NCI-H2081 treated with DMSO at 0.1 percent for 48 hours (cell line): ENCODE measurements at places on chromosomes 1 and 21.

- DNase-seq, result no peak
These were observed 2.1 kb downstream of the CLCC1 start for GRCh38 chr1:108961198-108961597.

GRCh38 chr1:31792541-31792940, 23.3 kb downstream of the SPOCD1 start:
- DNase-seq, result no peak

DNA sequence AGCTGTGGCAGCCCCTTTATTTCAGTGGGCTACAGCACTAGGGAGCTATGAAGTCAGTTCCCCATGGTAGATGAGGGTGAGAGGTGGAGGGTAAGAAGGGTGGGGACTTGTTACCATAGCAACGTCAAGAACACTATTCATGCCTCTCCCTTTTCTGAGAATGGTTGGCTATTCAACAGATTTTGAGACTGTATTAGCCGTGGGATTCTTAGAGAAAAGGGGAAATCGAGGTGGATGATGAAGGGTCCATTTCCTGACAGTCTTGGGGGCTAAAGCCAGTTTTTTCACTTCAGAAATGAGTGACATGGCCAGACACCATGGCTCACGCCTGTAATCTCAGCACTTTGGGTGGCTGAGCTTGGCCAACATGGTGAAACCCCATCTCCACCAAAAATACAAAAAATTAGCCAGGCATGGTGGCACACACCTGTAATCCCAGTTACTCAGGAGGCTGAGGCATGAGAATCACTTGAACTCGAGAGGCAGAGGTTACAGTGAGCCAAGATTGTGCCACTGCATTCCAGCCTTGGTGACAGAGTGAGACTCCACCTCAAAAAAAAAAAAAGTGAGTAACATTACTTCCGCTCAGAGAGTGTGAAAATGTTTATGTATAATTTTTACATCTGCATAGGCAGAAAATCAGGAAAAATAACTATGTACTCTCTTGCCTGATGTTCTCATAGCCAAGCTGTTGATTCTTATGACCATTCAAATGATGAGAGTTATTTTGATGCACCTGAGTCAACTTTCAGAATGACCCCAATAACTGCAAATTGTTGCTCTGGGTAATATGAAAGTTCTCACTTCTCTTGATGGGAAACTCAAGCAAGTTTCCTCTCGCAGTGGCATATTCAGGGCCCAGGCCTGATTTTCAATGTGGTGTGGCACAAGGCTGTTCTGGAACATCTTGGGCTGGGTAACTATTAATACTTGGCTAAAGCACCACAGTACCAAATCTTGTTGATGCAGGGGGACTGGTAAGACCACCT, 23.2 kb upstream of the RGSL1 start:
- no peak for DNase-seq

DNA sequence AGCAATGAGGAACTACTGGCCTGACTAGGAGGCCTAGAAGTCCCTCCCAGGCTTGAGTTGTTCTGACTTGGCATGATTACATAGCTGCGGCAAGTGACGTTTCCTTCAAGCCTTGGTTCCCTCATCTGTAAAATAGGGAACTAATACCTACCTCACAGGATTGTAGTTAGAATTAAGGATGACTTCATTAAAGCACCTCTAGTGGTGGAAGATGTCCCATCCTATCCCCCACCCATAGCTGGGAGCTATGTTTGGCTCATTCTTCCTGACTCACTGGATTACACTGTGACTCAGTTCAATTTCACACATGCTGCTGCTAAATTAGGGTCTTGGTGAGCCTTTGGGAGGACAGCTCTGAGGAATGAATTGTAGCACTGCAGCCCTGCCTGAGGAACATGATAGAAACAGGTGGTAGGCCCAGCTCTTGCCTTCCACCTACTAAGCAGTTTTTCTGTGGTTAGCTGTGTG, 6.0 kb upstream of the SHISA4 start:
- DNase-seq, result no peak

GRCh38 chr1:233060461-233060994, 110.1 kb downstream of the NTPCR start:
- DNase-seq, result no peak

DNA sequence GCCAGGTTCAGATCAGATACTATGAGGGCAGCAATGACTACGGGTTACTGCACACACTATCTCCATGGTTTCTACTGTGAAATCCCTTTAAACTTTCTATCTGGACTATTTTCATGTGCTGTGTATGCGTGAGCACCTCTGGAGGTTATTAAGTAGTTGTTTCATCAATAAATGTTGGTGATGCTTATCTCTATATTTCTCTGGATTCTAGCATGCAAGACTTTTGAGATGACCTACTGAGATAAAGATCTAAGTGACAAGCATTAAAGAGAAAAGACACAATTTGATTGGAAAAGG, 194.0 kb downstream of the NRIP1 start:
- no peak for DNase-seq

DNA sequence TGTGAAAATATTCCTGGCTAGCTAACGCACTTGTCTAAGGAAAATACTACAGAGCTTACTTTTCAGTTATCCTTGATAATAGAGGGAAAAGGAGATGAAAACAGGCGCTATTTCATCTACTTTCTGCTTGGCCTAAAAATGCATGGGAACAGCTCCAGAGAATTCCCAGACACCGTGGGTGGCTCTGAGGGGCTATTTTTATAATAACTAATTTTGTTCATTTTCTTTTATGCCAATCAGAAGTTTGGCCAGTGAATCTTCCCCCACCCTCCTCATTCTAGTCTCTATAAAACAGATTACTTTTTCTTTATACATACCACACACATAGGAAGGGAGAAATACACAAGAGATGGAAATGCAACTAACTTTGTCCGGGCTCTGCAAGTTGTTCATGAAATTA, 322.9 kb downstream of the SETD4 start:
- DNase-seq, result no peak

- DNase-seq, result no peak
These were observed 116.2 kb downstream of the HMCN1 start for GRCh38 chr1:185850366-185850765.

DNA sequence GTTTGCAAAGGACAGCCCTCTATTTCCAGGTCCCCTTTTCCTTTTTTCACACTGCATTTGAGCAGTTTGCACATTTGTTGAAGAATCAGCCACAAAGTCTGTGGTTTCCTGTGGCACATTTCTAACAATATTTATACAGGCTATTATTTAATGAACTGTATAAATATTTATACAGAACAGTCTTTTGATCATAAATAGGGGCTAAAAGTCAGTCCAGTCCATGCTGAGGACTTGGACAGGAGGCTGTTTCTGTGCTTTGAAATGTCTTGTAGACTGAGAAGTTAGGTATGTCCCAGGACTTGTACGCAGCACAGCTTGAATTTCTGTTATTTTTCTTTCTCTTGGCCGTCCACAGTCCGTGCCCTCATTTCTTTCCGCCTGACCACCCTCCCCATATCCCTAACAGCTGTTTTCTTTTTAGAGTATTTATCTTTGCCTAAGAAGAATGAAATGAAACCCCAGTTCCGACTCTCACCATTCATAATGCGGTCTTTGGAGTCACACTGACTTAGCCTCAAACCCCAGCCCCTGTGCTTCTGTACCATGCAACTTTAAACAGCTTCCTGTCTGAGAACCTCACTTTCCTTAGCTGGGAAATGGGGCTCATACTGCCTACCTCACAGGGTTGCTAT, 19.7 kb downstream of the FGGY start:
- no peak for DNase-seq

DNA sequence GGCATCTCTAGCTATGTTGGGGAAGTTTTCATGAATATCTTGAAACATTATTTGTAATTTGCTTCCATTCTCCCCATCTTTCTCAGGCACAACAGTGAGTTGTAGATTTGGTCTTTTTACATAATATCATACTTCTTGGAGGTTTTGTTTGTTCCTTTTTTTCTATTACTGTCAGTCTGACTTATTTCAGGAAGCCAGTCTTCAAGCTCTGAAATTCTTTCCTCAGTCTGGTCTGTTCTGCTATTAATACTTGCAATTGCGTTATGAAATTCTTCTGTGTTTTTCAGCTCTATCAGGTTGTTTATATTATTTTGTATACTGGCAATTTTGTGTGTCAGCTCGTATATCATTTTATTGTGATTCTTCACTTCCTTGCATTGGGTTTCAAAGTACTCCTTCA, 424.6 kb upstream of the PTBP2 start:
- no peak for DNase-seq

DNA sequence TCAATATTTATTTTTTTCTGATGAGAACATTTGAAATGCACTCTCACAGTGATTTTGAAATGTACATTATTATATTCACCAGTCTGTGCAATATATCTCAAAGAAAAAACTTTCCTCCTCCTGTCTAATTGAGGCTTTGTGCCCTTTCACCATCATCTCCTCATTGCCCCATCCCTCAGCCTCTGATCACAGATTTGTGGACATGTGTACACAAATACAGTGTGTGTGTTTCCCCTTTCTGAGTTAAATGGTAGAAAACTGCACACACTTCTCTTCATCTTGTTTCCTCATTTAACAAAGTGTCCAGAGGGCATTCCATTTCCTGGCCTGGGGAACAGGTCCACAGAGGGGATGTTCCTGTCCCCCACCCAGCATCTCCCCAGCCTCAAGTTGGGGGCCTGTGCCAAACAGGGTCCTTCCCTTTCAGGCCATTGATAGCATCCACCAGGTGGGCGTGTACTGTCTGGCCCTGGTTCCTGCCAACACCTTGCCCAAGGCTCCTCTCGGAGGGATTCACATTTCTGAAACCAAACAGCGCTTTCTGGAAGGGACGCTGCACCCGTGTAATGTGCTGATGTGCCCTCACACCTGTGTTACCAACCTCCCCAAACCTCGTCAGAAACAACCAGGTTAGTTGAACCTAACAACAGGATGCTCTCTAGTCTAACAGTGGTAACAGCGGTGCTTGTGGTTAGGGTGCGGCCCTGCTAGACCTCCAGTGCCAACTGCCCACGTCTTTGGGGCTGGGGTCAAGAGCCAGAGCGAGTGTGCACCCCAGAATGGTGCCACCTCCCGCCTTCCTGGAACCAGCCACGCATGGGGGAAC, 54.6 kb downstream of the S100B start:
- DNase-seq, result no peak

DNA sequence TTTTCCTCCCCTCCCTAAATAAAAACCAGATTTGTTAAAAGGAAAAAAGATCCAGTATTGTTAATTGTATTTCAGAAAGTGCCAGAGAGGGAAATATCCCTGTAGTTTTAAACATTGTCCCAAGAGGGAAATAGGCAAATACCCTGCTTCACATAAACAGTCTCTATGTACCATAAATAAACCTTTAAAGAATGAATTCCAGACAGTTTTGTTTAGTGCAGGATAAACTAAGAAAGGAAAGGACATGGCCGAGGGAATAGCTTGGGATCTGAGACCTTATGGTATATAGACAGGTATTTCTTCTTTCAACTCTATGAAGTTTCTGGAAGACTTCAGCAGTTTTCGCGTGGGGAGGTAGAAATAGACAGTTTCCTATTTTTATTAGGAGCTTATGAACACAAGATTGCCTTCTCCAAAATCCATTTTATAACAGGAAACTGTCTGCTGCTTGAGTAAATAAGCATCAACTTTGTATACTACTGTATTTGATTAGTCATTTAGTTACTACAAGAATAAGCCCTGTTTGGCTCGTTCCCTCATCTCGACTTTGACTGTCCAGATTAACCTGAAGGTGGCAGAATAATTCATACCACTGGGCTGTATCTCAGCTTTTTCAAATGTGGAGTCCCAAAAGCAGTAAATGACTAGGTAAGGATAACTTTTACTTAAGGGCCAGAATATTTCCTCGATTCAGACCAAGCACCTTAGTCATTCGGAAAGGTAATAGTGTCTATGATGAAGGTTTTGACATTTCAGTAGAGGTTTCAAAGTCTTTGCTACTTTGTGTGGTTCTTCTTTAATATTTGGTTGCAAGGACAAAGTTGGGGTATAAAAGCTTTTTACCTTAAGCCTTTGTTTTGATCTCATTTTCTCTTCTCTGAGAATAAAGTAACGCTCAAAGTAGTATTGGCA, 177.5 kb downstream of the VPS13D start:
- DNase-seq, result no peak

DNA sequence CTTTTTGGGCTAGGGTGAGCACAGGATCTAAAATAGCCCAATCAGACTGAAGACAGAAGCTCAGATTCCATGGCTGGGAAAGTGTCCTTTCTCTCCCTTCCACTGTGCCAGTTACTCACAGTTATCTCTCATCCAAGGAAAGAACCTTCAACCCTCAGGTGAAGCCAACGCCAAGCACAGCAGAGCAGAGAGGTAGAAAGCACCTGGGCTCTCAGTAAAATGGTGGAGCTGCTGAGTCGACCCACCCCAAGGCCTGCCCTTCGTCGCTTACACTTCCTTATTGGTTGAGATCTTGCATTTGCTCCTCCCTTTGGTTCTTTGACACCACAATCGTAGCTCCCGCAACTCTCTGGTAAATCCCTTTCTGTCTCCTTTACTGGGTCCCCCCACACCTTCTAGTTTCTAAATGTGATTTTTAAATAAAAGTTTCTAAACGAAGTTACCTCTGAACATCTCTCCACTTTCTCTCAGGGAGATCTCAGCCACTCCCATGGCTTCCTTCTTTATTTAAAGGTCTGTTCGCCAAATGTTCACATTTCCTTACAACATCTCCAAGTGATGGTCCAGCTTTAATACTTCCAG, 27.5 kb upstream of the SLC30A1 start:
- no peak for DNase-seq

DNA sequence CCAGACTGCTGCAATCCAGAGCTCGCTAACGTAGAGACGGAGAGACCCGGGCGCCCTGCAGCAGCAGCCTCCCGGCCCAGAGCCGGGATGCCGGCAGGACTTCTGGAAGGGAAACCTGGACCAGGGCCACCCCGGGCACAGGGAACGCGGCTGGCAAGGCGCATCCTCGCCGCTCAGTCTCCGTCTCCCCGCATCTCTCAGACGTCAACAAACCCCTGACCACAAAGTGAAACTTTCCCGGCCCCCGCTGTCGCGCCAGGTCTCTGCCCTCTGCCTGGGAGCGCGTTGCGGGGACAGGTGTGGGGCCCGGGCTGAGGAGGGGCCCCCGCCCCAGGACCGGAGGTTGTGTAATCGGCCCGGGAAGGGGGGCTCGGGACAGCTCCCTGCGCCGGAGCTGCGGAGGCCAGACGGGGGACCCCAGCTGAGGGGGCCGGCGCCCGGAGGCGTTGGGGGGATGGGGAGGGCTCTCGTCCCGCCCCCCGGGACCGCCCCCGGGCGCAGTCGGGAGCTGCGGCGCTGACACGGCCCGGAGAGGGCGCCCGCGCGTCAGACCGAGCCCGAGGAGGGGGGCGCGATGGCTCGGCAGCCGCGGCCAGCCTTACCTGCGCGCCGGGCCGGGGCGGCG, 116.6 kb upstream of the HIVEP3 start:
- no peak for DNase-seq

- DNase-seq, result no peak
These were observed 4.1 kb downstream of the PALMD start for GRCh38 chr1:99650030-99650429.

GRCh38 chr1:190679454-190679853, 201.8 kb upstream of the BRINP3 start:
- no peak for DNase-seq

- DNase-seq, result no peak
These were observed 998 bp upstream of the TTC34 start for GRCh38 chr1:2802421-2802961.
